ENCODE measurements at places on chromosomes 2 and 18.

- no peak for DNase-seq
Observed at GRCh38 chr2:15259356-15259756, 301.8 kb downstream of the NBAS start.

GRCh38 chr18:60446821-60447220 lies 74.2 kb upstream of the MC4R start:
- no peak for DNase-seq

DNA sequence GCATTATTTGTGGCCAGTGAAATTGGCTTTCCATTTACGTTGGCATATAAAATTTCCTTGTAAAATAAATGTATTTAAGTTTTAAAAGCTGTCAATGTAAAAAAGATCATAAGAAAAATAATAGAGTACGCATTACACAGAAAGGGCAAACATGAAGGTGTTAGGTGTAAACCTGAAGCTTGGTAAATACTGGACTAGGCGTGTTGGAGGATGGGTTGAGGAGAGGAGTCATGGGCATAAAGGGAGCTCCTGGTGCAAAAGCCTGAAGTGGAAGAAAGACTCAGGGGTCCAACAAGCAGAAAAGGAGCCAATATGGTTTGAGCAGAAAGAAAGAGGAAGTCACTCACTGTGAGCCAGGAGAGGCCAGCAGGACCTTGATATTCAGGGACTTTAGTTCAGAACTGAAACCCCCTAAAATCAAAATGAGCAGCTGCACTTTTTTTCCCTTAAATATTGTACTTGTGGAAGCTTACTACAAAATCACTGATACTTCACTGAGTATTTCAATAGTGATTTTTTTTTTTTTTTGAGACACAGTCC lies 24.4 kb downstream of the SP5 start:
- no peak for DNase-seq

- no peak for DNase-seq
Observed at GRCh38 chr2:150599889-150600288, 112.4 kb upstream of the RND3 start.

GRCh38 chr2:42171396-42171980 lies 2.3 kb downstream of the EML4 start:
- DNase-seq, result no peak

DNA sequence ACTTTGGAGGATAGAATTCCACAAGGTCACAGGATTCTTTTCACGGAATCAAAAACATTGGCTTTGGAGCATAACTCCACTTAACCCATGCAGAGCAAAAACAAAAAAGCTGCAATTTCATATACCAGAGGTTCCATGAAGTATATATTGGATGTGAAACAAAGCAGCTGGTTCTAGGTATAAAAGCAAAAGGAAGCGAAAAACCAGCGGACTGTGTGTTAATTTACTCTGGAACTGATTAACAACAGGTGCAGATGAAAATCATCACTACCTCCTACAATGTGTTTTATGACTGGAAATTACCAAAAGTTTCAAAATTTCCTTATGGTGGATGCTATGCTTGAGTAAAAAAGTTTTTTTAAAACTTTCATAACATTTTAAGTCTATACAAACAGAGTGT lies 54.4 kb upstream of the LINC00305 start:
- DNase-seq, result no peak

- DNase-seq, result no peak
Observed at GRCh38 chr2:86393521-86394491, 47.4 kb upstream of the KDM3A start.

DNA sequence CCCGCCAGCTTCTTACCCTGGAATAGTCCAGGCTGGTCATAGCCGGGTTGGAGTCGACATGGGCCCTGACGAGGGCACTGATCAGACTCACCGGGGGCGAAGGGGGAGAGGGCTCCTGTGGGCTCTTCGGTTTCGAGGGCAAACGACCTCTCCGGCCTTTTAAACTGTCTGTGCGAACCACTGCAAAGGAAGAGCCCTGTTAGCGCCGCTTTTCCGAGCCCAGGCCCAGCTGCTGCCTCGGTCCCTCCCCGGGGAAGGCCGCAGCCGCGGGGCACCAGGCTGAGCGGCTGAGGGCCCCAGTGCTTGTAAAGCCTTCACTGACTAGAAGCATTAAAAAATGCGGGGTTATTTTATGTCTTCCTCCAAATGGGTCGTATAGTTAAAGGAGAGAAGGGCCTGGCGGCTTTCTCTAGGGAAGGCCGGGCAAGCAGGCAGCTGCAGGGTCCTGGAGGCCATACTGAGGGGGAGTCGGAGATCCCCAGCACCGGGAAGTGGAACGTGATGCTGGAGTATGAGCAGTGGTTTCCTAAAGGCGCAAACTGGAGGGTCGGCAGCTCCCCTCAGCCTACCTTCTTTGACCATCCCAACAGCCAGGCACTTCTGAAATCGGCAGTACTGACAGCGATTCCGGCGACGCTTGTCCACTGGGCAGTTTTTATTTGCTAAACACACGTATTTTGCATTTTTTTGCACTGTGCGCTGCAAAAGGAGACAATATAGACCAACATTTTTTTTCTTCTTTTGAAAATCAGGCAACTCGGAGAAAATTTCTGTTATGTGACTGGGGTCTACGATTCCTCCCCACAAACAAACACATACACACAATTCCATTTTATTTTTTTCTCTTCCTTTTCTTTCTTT lies 4.5 kb downstream of the NR4A2 start:
- no peak for DNase-seq

- no peak for DNase-seq
Observed at GRCh38 chr2:165470361-165470760, 863 bp downstream of the CSRNP3 start.

- no peak for DNase-seq
Observed at GRCh38 chr2:97932975-97933662, 62.6 kb downstream of the TMEM131 start.

DNA sequence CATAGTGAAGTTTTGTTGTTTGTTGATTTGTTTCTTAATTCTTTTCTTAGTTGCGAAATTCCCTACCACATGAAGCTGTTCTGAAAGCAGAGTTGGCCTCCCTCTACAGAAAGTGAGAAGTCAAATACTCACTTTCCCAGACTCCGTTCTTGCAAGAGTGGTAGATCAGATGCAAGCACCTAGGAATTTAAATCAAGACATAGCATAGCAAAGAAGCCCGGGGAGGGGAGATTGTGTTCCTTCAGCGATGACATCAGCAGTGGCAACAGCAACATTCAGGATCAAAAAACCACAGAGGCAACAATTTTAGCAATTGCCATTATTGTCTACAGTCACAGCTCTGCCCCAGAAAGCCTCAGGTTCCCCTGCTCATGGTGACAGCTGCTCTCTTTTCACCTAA lies 580.0 kb downstream of the RNF144A start:
- no peak for DNase-seq

DNA sequence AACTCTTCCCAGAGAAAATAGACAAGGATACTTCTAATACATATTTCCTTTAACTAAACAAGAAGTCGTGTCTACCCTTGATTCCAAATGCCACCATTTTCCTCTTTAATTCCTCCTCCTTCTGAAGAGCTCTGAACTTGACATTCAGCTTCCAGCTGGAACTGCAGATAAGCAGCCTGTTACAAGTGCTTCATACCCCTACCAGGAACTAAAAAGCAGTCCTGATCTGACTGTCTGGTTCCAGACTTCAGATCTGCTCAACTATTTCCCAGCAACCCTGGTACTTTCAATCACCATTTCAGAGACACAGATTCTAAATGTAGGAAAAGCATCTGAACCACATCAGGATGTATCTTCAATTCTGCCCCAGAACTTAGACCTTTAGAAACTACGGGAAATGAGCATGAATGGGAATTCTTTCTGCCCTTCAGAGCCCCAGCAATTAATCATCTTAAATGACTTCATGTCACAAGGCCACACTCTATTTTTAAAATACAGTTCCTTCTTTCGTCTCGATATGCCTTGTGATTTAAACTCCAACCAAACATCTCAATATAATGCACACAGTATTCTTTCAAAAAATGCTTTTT lies 159.5 kb downstream of the L3MBTL4 start:
- DNase-seq, result no peak

DNA sequence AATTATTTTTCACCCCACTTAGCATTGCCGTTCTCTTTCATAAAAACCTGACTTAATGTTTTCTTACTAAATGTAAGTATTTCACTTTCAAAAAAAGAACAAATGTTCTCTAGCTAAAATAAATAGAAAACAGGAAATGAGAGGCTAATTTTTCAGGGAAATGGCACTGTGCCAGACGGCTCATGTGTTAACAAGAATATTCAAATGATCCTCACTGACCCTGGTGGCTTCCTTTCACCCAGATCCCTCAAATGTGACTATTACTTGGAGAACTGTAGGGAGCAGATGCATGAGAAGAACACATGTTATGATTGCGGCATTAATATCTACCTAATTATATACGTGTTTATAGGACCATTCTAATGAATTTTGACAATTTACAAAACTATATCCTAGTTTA lies 827.7 kb downstream of the SOCS6 start:
- DNase-seq, result no peak

- DNase-seq, result no peak
Observed at GRCh38 chr2:2158915-2159314, 172.2 kb downstream of the MYT1L start.

GRCh38 chr2:165839610-165840009 lies 45.6 kb upstream of the GALNT3 start:
- DNase-seq, result no peak

GRCh38 chr18:79874553-79875530 lies 76.6 kb downstream of the SLC66A2 start:
- DNase-seq, result no peak

GRCh38 chr2:231190531-231191197 lies 7.8 kb upstream of the ARMC9 start:
- no peak for DNase-seq

DNA sequence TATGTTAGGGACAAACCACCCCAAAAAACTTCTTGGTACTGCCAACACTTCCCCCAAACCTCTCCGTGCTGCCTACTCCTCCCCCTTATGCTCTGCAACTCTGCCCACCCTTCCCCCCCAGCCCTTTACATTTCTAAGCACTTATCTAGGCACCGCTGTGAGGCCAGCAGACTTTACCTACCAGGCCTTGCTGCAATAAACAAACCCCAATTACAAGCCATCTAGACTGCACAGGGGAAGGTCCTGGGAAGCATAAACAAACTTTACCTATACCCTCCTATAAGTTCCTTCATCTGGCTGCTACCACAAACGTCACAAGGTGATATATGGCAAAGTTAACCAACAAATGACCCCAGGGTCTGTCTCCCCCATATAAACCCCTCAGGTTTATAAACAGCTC lies 259.4 kb upstream of the GULP1 start:
- no peak for DNase-seq

DNA sequence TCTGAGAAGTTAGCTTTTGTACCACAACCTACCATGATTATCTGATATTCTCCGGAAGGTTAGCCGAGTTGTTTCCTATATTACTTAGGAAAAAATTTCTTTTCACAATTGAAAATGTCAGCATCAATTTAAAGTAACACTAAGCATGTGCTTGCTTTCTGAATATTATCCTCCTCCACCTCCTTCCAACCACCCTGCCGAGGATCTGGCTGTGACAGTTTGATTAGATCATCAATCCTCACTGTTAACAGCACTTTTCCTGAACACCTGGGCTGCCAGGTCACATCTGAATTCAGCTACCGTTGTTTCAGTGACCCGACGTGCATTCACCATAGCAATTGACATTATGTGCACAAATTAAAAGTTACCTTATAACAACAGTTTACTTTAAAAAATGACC lies 207.0 kb downstream of the ZNF407 start:
- DNase-seq, result no peak

DNA sequence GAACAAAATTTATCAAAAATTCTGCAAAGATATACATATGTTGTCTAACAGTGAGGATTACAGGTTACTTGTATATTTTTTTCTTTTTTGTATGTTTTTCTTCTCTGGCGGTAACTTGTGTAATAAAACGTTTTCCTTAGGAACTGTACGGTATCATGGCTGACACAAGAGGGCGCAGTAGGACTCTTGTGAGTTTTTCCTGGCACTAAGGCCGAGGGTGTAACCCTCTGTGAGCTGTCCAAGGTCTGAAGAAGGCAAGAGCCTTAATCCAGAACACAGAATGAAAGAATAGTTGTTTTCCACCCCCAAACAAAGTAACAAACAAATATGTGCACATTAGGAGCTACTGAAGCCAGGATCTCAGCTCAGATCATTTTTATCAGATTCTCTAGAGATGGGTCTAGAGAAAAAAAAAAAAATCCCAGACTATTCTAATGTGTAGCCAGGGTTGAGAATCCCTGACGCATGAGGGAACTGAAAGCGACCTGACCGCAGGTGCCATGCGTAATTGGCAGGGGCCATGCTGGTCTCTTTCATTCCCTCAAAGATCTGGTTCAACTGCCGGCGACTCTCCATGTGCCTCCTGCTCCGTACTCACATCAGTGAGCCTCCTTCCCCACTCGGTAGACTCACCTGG lies 27.0 kb downstream of the TMEM200C start:
- no peak for DNase-seq

DNA sequence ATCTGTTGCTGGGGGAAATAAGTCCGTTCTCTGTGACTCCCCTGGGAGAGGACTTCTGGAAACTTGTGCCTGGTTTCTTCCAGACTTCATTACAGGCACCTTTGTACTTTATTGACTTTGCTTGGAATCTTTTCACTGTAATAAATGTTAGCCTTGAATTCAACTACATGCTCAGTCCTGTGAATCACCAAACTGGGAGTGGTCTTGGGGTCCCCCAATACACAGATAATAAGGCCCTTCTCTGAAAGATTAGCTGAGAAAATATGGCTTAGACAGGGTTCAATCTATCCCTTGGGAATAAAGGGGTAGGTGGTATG lies 48.7 kb upstream of the KIDINS220 start:
- no peak for DNase-seq

- no peak for DNase-seq
Observed at GRCh38 chr2:98296440-98296839, 49.8 kb upstream of the CNGA3 start.

- DNase-seq, result no peak
Observed at GRCh38 chr2:190023860-190024259, 38.7 kb downstream of the MSTN start.

DNA sequence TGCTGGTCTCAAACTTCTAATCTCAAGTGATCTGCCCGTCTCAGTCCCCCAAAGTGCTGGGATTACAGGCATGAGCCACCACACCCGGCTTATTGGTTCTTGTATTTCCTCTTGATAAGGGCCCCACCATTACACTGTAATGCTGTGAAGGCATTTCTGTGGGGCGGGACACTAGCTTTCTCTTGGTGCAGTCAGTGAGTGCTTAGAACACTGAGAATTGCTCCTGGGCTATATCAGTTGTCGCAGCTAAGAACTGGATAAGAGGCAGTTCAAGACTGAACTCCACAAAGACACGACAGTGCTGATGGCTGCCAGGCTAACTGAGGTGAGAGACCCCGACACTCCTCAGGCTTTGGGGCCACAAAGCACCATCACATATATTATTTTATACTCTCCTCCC lies 2.1 kb downstream of the KHK start:
- no peak for DNase-seq

- no peak for DNase-seq
Observed at GRCh38 chr2:234378440-234378839, 118.4 kb downstream of the ARL4C start.

DNA sequence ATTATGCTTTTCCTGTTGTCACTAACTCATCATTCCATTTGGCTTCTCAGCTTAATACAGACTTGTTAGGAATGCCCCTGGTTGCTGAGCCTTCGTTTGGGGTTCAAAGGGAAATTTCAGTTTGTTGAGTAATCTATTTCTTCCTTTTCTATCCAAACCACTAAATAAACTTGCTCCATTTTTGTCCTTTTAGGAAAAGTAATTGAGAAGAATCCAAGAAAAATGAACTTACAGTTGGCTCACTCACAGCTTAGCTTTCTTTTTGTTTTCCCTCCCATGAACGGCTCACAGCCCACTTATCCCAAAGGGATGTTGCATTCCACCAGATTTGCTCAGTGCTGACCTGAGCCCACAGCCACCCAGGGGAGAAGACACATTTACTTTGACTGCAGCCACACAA lies 73.9 kb downstream of the SOX11 start:
- DNase-seq, result no peak

Measured in stimulated activated CD4-positive, alpha-beta T cell treated with anti-CD3 and anti-CD28 coated beads, Interleukin-1b, Interleukin-23, amount 100 ng/mL, for 1 hour (primary cell).